Hepatocyte (in vitro differentiated cells): ENCODE measurements at places on chromosomes 7 and 10. TPM values are rescaled to one million over a fixed set of nuclear protein-coding genes. Genes with fewer than 3 reads are reported as not detected.

Gene BLNK
- total RNA-seq = 4.8 and 6.9 TPM in 2 replicates

DNA sequence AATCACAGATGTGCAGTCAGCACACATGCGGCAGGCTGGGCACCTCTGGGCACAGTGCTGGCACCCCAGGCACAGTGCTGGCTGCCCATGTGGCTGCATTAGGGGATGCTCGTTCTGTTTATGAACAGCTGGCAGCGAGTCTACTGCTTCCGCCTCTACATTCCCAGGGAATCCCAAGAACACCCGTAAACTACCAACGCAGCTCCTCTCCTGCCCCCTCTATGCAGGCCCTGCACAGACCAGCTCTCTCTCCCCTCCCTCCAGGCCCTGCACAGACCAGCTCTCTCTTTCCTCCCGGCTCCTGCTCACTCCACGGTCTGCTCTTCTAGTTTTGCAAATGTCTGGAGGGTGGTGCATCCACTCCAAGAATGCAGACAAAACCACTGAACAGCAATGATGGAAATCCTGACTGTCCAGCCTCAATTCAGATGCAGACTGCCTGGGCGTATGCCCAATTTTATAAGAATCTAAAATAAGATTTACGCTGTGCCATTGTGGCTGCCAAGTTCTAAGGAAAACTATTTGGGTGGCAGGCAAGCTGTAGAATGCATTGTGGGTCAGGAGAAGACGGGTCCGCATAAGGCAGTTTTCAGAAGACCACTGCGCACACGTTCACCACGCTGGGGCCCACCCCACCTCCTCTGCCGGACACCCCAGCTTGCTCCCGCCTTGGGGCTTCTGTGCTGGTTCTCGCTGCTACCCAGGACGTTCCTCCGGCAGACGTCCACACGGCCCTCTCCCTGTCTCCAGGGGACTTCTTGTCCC lies 234.6 kb downstream of the ZMYND11 start:
- peaks cover 5% of the 10 kb centered on the region for H3K36me3 ChIP-seq
- peak; percentile 59 for DNase-seq
- no peak overlapping the region for H3K4me3 ChIP-seq
- H3K27me3 ChIP-seq = no peaks in the 10 kb centered on the region
- H3K4me1 ChIP-seq = peaks cover 57% of the 10 kb centered on the region
- H3K27ac ChIP-seq = peak overlapping the region; percentile 49

Gene PNLIP
- 0.13 TPM in 1 of 2 replicates, not detected in the other for total RNA-seq

Gene KDM7A
- total RNA-seq = 5.5 and 7.0 TPM in 2 replicates
